Stimulated activated CD4-positive, alpha-beta T cell treated with anti-CD3 and anti-CD28 coated beads, Interleukin-4, amount 100 ng/mL, for 4 hours (primary cell): ENCODE measurements at places on chromosomes 12 and 14.

DNA sequence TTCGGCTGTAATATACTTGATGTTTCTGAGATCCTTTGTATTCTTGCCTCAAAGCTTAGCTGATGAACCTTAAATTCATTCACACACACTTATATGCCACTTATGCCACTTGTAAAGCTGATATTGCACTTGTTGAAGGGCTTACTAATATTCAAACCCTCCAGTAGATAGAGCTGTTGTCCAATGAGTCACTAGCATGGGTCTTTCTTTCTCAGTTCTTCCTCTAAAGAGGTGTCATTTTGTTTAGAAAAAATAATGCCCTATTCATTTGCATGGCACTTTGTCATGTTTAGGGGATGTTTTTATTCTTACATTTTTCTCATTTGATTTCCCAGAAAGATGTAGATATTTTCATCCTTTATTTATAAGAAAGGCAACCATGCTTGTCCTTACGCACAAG is 56.4 kb downstream of the MON2 start:
- DNase-seq = no peak

DNA sequence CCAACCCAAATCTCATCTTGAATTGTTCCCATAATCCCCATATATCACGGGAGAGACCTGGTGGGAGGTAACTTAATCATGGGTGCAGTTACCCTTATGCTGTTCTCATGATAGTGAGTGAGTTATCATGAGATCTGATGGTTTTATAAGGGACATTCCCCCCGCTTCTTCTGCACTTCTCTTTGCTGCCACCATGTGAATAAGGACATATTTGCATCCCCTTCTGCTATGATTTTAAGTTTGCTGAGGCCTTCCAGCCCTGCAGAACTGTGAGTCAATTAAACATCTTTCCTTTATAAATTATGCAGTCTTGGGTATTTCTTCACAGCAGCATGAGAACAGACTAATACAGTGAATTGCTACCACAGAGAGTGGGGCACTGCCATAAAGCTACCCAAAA is 179.1 kb downstream of the LRIG3 start:
- no peak for DNase-seq

DNA sequence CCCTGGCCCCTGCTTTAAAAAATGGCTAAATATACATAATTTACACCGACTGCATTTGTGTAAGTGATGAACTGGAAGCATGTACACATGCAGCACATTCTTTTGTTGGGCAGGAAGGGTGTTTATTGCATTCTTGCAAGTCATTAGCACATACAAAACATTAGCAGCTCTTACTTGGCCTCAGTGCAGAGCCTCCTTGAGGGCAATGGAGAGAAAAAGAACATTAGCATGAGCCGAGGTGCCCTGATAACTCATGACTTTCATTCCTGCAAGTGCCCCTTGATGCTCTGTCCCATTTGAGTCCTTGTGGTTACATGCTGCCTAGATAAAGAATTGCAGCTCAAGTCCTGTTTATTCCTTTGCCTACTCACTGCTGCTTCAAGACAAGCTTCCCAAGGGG is 61.9 kb downstream of the PAX9 start:
- DNase-seq = no peak

GRCh38 chr12:129002427-129002826 is 149.1 kb downstream of the GLT1D1 start:
- no peak for DNase-seq

GRCh38 chr14:27145170-27145569 is 547.3 kb upstream of the NOVA1 start:
- DNase-seq = no peak

DNA sequence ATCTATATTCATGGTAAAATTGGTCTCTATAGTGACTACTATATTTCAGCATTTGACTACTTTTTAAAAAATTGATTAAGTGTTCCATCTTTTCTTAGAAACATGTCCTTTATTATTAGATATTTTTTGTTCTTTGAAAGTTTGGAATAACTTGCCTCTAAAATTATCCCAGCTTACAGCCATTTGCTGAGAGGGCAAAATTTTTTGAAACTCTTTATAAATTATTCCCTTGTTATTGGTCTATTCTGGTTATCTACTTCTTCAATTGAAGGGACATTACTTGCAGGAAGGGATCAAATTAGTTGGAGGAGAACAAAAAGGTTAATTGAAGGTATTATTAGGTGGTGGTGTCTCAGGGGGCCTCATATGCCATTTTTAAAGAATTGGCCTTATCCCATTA is 184.1 kb downstream of the TTC6 start:
- DNase-seq = no peak

DNA sequence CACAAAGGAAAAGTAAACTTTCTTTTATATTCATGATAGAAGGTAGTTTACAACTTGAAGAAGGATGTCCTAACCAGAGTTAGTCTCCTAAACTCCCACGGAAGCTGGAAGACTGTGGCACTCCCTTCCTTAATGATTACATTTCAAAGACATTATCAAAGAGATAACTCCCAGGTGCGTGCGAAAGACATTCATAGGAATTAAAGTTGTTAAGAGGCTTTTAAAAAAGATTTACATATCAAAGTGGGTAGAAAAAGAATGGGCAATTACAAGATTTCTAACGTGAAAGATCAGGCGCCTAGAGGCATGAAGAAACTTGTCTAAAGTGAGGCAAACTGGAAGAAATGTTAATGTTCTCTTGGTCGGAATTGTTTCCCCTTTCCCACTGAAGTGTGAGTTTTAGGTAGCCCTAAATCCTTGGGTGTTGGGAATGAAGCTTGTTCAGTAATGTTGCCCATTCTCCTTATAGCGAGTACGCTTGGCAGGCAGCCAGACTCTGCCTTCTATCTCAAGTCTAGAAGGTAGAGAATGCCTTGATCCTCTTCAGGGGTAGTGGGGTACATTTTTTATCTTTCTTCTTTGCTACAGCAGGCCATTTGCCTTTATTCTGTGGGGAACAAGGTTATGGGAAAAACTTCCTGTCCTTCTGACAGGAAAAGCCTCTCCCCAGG is 642.0 kb downstream of the SLC6A15 start:
- DNase-seq = no peak

GRCh38 chr12:76173756-76174155 is 89.3 kb upstream of the NAP1L1 start:
- DNase-seq = no peak

- DNase-seq = no peak
Observed at GRCh38 chr12:72366255-72366654, 94.1 kb downstream of the TRHDE start.

DNA sequence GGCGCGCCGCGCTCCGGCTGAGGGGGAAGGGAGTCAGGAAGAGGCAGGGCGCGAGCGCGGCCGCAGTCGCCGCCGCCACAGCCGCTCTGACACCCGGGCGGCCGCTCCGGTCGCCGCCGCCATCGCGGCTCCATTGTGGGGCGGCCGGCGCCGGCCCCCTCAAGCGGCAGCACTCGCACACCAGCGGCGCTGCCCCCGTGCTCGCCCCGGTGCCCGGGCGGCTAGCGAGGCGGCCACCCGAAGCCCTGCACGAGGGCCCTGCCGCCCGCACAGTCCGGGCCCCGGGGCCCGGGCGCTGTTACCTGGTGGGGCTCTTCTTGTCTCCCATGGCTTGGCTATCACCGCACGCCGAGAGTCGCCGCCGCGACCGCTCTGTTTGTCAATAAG is 202 bp downstream of the YAF2 start:
- DNase-seq = no peak

GRCh38 chr12:51434305-51434704 is 9.7 kb downstream of the SLC4A8 start:
- DNase-seq = no peak
